Peyer's patch (tissue), 4 donors: ENCODE measurements at places on chromosomes 5 and 9.

DNA sequence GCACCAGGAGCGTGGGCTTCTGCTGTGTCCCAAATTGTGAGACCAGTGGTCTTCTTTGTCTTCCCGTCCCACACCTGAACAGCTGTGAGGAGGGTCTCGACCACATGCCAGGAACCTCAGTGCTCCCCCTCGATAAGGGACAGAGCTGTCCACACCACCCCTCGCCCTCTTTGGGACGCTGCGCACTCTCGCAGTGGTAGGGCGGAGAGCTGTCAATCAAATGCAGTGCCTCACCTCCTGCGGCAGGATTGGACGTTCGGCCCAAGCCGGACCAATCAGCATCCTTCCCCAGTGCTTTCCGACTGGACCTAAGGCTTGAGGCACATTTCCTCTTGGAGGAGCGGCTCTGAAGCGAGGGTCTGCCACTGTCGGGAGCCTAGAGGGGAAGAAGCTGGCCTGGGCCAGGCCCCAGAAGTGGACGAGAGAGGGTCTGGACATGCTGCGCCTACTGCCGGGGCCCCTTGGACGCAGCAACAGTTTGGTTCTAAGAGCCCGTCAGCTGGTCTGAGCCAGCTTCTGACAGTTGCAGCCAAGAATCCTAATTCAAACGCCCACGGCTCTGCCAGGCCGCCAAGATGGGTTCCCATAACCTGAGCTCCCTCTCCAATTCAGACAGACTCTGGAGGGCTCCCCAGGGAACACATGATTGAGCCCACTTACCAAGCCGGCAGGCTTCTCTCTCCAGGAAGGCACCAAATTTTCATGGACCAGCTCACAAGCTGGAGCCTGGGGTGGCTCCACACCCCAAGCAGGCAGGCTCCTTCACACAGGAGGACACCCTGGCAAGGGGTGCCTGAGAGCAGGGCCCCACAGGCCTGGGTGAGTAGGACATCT, 28.1 kb upstream of the ADAMTS2 start:
- DNase-seq, result no peak

DNA sequence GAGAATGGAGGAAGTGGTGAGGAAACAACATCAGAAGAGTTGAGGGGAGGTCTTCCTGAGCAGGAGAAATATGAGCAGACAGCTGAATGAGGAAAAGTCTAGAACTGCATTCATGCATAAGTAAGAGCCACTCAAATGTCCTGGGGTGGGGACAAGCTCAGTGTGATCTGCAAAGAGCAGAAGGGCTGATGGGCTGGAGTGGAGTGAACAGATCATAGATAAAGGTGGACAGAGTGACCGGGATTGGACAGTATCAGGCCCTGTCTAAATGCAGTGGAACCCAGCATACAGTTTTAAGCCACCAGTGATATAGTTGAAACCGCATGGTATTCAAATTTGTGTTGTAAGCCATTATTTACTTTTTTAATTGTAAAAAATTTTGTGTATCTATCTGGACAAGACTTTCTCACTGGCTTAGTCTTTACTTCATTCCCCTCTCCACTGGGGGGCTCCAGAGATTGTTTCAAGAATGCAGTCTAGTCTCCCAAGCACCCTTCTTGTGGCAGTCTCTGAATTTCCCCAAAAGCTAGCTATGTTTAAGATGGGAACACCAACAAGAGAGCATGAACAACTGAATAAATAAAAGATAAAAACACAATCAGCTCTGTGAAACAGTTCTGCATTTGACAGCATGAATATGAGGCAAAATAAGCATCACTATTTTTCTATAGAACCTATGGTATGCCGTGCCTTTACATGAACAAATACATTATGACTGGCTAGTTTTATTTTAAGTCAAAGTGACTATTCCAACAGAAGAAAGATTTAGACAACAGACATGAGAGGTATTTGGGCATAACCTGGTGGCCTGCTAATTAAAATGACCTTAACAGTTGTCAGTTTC, 10.7 kb upstream of the STK32A start:
- DNase-seq, result no peak

- DNase-seq, result no peak
Observed at GRCh38 chr5:150036513-150036912, 36.0 kb downstream of the HMGXB3 start.

- no peak for DNase-seq
Observed at GRCh38 chr5:11801061-11801460, 103.2 kb downstream of the CTNND2 start.
